ENCODE measurements at places on chromosomes 13 and 19.

- DNase-seq = no peak
Observed at GRCh38 chr13:33764716-33765115, 53.2 kb upstream of the RFC3 start.

- no peak for DNase-seq
Observed at GRCh38 chr19:55594996-55595545, 4.2 kb downstream of the FIZ1 start.

DNA sequence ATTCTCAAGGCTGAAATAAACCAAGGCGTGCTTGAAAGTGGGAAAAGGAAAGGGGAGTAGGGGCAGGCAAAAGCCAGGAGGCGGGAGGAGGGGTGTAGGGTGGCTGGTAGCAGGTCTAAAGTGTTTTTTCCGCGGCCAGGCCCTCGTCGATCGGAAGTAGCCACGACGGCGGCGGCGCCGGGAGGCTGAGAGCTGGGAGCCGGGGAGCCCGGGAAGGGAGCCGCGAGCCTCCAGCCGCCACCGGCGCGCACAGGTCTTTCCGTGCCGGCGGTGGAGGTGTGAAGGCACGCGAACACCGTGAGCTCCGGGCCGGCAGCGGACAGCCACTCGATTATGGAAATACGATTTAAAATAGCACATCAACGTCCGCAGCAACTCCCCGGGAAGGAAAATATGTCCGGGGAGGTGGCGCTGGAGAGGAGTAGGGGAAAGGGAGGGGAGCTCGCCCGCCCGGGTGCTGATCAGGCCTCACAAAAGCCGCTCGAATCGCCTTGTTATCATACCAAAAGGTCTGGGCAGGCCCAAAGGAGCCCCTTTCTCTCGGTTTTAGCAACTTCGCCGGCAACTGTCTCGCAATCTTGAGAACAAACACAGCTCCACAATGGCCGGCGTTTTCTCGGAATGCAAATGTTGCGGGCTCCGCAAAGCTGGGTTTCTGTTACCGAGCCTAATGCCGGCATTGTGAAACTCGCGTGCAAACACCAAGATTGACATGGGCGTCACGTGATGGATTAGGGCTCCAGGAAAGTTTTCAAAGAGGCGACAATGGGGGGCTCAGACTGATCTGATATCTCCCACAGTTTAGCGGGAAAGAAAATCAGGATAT lies 2.9 kb upstream of the PCDH8 start:
- no peak for DNase-seq

DNA sequence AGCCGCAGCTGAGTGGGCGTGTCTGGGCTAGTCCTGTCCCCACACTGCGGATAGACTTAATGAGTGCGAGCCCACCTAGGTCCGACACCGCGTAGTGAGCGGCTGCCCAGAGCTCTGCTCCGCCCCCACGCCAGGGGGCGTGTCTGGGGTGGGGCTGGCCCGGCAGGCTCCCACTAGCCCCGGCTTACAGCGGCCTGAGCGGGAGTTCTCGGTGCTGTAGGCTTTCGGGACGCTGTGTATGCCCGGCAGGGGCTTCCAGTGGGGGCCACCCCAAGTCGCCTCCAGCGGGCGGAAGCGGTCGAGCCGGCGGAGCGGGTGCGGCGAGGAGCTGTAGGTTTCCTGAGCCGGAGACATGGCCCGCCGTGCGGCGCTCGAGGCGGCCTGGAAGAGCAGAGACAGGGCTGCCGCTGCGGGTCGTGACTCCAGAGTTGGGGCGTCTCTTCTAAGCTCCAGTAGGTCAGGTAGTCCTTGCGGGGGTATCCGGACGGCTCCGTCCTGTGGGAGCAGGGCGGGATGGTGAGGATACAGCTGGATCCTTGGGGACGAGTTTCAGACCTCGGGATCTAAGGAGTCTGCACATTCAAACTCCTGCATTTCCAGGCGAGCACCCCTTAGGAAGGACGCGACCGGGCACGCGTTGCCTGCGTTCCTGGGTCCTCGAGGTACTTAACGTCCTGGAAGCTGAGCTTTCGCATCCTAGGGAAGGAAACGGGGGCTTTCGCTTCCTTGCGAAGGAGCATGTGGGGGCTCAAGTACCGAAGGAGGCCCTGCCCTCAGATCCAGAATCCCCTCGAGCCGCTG lies 1.2 kb downstream of the CGB7 start:
- DNase-seq = peak; percentile 61

DNA sequence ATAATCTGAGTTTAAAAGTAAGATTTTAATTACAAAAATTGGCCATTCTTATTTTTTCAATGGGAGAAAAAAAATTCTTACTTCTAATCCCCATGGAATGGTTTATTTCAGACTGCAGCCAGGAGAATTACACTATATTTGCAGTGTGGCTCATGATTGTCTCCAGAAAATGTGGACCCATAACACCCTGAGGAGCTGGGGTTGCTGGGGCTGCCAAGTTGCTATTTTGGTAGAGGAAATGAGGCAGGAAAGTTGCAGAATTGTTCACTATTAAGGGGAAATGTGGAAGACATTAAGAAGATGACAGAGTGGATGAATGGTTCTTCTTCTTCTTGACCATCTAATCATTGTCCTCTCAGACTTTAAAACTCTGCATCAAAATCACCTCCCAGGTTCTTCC lies 4.6 kb upstream of the SCEL start:
- no peak for DNase-seq

DNA sequence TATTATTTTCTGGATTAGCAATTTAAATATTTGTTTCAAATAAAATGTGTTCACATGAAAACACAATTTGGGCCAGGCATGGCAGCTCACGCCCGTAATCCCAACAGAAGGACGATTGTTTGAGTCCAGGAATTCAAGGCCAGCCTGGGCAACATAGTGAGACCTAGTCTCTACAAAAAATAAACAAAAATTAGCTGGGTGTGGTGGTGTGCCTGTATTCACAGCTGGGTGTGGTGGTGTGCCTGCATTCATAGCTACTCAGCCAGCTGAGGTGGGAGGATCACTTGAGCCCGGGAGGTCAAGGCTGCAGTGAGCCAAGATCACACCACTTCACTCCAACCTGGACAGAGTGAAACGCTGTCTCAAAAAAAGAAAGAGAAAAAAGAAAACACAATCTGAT lies 46.4 kb downstream of the KPNA3 start:
- DNase-seq = no peak

DNA sequence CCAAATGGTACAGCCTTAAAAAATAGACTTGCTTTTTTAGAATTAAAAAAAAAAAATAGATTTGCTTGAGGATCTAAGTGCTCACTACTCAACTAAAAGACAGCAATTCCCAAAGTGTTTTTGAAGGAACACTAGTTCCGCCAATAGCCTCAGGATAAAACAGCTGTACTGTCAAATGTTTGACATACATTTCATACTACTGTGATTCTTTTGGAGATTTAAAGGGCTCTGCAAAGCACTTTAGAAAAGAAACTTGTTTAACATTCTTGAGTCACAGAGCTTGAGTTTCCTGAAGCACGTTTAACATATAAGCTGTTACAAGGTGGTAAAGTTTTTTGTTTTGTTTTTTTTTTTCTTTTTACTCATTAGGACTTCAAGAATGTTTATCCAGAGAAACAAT lies 23.1 kb upstream of the KLF5 start:
- DNase-seq = no peak

DNA sequence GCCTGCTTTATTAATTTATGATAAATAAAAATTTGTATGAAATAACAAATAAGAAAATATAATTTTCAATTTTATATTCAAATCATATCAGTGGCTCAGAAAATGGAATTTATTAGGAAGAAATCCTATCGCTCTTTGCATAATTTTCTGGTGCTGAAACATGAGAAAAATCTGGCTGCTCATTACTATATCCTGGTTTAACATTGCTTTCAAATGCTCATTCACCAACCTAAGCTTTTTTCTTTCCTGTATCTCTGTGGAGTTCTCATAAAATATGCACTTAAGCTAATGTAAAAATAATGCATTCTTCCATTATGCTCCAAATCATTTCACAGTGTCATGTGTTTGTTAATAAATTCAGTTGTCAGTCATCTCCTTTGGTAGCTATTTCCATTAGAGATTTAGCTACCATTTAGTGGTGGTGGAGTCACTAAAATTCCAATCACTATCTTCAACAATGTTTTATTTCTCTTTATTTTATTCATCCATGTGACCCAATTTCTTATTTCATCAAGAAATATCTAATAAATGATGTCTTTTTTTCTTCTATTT lies 498.0 kb downstream of the DCT start:
- DNase-seq = no peak

- no peak for DNase-seq
Observed at GRCh38 chr19:15669891-15670290, 3.0 kb upstream of the CYP4F12 start.

GRCh38 chr13:44011036-44011435 lies 131.3 kb downstream of the LACC1 start:
- DNase-seq = no peak

DNA sequence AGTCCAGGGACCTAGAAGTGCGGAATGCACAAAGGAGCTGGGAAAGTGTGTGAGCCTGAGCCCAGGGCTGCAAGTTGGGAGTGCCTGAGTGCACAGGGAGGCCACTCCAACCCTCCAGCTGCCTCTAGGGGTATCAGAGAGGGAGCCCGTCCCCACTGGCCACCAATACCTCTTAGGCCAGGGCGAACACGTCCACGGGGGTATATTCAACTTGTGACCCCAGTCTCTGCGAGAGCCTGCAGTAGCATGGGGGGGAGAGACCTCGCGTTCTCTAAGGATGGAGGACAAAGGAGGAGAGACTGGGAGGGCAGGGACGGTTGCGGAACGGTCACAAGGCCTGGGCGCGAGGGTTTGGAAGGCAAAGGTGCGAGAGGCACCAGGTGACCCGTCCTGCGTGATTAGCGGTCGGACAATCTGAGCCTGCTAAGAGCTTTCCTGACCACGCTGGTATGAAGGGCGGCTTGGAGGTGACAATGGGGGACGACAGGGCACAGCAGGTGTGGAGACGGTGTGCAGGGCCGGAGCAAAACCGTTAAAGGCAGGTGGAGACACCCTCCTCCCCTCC lies 676 bp downstream of the CD320 start:
- no peak for DNase-seq

DNA sequence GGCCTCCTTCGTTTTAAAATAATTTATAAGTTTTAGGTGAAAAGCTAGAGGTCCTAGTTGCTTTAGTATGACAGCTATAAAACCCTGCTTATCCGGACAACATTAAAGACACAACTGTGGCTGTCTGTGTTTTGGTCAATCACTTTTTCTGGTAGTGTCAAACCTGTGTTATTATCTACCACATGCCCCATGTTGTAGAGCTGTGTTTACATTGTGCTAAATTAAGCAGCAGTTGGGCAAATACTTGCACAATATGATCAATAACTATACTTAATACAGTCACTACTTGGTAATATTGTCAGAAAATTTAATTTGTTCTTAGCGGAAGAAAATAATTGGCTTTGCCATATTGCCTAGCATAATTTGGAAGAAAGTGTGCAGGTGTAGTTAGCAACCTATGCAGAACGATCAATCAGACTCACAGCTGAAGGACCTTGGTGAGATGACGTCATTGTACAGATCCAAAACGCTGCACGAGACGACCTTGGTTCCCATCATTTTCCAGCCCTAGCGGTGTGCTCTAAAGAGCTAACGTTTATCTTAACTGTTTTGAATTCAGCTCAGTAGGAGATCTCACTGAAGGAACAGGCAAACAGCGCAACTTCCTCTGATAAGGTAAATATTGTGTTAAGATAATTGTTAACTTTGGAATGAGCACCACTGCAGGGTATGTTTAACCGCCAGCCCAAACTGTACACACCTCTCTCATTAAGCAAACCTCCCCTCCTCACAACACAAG lies 476.6 kb downstream of the IRS2 start:
- no peak for DNase-seq

DNA sequence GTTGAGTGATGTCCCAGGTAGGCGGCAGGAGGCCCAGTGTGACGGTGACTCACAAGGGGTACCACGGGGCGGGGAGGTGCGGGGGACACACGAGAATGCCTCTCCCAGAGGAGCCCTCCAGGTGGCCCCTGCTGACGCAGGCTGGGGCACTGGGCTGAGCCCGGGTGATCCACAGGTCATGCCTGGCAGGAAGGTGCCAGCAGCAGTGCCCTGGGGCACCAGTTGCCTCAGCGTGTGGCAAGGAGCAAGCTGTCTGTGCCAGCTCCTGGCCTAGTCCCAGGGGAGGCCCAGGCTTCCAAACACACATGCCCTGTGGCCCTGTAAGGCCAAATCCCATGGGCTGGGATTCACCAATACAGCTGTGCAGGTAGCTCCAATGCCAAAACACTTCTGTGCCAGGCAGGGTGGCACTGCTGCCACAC lies 28.0 kb downstream of the AKT2 start:
- no peak for DNase-seq

DNA sequence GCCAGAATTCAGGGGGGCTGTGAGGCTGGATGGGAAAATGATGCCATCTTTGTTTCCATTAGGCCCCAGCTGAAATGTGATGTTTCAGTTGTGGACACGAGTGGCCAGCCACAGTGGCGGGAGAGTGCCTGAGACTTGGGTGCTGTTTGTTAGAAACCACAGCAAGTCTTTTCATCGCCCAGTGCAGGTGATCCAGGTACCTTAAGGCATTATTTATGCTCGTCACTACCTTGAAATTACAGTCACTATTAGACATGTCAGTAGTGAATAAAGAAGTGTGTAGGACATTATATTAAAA lies 82.5 kb upstream of the TM9SF2 start:
- no peak for DNase-seq

GRCh38 chr13:98915981-98916380 lies 61.9 kb downstream of the DOCK9 start:
- no peak for DNase-seq

DNA sequence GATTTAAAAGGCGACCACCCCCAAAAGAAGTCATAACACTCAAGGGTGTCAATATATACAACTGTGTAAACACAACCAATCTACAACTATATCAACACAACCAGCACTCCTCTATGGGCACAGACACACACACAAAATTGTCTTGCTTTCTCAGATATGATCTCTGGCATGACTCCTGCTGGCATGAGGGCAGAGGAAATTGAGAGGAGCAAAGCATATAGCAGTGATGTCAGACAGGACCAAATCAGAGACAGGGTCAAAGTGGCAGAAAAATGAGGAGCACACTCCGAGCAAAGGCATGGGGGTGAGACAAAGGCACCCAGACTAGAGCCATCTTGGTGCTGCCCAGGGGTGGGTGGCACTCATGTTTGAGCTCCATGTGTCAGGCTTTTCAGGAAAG lies 9.6 kb downstream of the IRGQ start:
- DNase-seq = no peak

GRCh38 chr13:65959305-65959704 lies 1270.8 kb downstream of the PCDH9 start:
- DNase-seq = no peak

DNA sequence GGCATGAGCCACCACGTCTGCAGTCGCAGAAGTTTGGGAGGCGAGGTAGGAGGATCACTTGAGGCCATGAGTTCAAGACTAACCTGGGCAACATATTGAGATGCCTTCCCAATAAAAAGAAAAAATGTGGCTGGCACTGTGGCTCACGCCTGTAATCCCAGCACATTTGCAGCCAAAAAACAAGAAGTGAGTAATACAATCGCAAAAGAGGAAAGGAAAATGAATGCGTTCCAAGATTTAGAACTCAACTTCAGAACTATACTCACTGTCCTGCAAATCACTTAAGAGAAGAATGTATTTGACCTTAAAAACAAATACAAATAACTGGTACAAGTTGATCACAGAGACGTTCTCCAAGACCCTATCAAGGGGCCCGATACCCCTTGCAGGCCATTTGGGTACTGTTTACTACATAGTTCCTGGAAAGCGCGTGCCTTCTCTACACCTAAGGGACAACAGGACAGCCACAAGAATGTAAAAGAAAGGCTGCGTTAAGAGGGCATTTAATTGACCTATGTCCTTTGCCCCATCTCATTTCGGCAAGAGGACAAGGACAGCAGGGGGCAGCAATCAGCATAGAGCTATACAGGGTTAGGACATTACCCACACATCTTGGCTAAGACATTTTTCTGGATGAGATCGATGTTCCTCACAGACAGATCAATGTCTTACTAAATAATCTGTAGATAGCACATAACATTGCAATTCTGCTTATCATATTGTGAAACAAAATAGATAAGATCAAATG lies 41.3 kb downstream of the FLT3 start:
- DNase-seq = peak; percentile 53
